ENCODE measurements at places on chromosomes 11 and 22.
A peak's percentile ranks its signal among the peaks of the same experiment; 100 is the strongest.

DNA sequence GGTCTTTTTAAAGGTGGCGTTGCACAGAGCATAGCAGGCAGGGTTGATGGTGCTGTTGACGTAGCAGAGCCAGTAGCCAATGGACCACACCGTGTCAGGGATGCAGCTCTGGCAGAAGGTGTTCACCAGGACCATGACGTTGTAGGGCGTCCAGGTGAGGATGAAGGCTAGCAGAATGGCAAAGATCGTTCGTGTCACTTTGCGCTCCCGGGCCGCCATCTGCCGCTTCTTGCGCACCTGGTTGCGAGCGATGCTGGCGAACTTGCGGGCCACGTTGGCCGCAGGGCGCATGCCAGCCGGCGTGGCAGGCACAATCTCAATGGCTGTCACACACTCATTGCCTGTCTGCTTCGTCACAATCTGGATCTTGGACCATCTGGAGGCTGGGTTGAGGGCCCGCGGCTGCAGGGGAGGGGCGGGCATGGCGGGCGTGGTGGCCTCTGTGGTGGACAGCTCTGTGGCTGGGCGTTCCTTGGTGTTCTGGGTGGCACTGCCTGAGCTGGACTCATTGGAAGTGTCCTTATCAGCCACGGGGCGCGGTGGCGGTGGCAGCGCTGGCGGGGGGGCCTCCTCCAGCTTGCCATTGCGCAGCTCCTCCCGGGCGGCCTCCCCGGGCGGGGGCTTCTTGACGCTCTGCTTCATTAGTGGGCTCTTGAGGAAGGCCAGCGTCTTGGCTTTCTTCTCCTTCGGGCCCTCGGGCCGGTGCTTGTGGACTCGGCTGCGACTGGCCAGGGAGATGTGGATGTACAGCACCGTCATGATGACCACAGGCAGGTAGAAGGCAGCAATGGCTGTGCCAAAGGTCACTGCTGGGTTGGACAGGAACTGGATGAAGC, 3.9 kb downstream of the MDK start:
- no peak for DNase-seq

- DNase-seq: peak; percentile 60
These were observed 29.5 kb downstream of the TREH start for GRCh38 chr11:118649941-118650340.

DNA sequence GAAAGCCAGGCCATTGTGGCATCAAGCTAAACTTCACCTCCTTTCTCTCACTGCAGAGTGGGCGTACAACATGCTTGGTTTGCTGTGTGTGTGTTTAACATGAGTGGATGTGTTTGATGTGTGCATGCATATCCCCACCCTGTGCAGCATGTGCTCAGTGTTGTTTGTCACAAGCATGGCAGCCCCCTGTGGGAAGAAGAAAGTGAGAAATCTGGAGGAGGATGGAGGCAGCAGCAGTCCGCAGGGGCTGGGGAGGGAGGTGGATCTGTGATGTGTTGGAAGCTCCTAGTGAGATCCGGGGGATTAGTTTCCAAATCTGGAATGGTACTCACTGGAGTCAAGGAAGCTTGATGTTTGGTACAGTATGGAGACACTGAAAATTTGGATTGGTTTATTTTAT, 24.1 kb upstream of the CCDC134 start:
- DNase-seq: no peak

DNA sequence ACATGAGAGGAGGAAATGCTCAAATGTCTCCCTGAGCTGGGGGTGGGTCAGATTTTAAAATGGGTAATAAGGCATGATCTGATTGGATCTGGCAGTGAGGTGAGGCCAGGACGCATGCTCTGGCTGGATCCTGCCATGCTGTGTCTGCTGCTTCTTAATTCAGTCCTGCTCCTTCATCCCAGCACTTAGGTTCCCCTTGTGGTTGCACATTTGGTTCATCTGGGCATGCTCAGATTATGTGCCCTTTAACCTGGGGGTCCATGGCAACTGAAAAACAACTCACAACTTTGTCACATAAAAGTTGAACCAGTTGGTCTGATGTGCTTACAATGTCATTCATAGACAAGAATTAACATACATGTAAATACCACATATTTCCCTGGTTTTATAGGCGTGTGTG, 67.9 kb downstream of the PIWIL4 start:
- DNase-seq: peak; percentile 43

GRCh38 chr11:2945031-2945756, 16.0 kb upstream of the PHLDA2 start:
- DNase-seq: no peak

DNA sequence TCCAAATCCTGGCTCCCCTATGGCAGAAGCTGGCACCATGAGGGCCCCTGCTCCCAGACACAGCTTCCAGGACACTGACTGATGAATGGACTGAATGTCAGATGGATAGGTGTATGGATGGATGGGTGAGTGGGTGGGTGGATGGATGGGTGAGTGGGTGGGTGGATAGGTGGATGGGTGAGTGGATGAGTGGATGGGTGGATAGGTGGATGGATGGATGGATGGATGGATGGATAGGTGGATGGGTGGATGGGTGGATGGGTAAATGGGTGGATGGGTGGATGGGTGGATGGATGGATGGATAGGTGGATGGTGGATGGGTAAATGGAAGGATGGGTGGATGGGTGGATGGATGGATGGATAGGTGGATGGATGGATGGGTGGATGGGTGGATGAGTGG, 4.3 kb downstream of the FGF3 start:
- DNase-seq: no peak

DNA sequence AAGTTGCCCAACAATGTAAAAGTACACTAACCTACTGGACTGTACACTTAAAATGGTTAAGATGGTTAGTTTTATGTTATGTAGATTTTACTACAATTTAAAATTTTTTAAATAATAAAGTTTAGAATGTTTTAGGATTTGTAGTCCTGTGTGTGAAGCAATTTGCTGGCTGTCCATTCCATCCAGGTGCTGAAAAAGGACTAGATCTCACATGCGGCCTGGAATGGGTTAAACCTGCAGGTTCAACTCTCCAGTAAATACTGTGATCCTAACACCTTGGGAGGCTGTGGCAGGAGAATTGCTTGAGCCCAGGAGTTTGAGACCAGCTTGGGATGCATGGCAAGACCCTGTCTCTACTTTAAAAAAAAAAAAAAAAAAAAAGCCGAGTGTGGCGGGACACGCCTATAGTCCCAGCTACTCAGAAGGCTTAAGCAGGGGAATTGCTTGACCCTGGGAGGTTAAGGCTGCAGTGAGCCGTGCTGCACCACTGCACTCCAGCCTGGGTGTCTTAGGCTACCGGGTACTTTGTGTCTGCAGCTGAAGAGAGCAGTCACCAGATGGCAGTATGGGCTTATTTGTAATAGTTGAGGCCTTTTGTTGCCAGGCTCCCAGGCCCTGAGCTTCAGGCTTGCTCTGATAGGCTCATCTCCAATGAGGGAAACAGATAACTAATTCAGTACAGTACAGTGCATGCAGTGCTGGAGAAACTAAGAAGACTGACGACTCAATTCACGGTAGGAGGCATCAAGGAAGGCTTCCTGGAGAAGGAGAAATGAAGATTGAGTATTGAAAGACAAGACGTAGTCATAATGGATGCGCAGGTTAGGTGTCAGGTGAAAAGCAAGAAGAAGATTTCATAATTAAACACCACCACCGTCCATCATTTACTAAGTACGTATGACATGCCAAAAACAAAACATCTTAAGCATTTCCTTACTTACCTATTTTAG, 64.7 kb upstream of the ASPHD2 start:
- peak; percentile 73 for DNase-seq

- no peak for DNase-seq
These were observed 19.2 kb upstream of the ADSL start for GRCh38 chr22:40326905-40327735.

DNA sequence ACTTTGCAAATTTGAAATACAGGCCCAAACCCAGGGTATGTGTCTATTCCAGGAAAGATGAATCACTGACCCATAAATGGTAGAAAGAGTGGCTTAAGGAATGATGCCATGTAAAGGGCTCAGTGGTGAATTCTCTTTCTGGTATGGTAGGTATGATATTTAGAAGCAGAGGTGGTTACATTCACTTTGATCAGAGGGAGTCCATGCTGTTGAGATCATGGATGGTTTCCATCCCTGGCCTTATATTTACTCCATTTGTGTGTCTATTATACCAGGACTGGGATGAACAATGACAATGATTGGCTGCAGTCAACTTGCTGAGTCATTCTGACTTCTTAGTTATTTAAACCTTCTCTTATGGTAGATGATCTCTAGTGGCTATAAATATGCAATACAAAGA, 419.8 kb upstream of the LRRC4C start:
- no peak for DNase-seq

Data from Caco-2 (cell line).